ENCODE measurements at places on chromosomes 6 and 20. TPM values are rescaled to one million over a fixed set of nuclear protein-coding genes. Genes with fewer than 3 reads are reported as not detected.

ARFGEF3 gene
- total RNA-seq = 0.08 TPM

SLPI gene
- total RNA-seq = not detected

PCSK2 gene
- total RNA-seq = not detected

METTL24 gene
- not detected for total RNA-seq

CALHM5 gene
- 4.9 TPM for total RNA-seq

DACT2 gene
- total RNA-seq = 1.4 TPM

SLC22A16 gene
- not detected for total RNA-seq

PLCB1 gene
- total RNA-seq = 33.3 TPM

ACOT13 gene
- total RNA-seq = 23.9 TPM

Data from osteocyte (in vitro differentiated cells).